ENCODE measurements at places on chromosomes 7 and 10.

GRCh38 chr7:50661345-50662040 lies 96.3 kb upstream of the DDC start:
- DNase-seq, result no peak

- no peak for DNase-seq
Measured at GRCh38 chr7:39588416-39588815, 22.2 kb downstream of the YAE1 start.

- DNase-seq, result no peak
Measured at GRCh38 chr10:63965846-63966245, 444.6 kb downstream of the REEP3 start.

DNA sequence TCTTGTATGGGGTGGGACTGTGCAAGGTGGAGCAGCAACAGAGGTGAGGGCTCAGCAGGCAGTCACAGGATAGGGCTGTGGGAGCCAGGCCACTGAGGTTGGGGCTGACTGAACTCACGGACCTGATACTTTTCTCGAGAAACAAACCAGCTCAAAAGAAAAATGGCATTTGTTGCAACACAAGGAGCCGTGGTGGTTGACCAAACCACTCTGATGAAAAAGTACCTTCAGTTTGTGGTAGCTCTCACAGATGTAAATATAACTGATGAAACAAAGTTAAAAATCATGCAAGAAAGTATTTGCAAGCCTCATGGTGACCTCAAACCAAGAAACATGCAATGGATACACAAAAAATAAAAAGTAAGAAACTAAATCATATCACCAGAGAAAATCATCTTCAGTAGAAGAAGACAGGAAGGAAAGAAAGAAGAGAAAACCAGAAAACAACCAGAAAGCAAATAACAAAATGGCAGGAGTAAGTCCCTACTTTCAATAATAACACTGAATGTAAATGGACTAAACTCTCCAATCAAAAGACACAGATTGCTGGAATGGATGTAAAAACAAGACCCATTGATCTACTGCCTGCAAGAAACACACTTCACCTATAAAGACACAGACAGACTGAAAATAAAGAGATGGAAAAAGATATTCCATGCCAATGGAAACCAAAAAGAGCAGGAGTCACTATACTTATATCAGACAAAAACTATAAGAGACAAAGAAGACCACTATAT lies 48.9 kb upstream of the DUSP5 start:
- no peak for DNase-seq

DNA sequence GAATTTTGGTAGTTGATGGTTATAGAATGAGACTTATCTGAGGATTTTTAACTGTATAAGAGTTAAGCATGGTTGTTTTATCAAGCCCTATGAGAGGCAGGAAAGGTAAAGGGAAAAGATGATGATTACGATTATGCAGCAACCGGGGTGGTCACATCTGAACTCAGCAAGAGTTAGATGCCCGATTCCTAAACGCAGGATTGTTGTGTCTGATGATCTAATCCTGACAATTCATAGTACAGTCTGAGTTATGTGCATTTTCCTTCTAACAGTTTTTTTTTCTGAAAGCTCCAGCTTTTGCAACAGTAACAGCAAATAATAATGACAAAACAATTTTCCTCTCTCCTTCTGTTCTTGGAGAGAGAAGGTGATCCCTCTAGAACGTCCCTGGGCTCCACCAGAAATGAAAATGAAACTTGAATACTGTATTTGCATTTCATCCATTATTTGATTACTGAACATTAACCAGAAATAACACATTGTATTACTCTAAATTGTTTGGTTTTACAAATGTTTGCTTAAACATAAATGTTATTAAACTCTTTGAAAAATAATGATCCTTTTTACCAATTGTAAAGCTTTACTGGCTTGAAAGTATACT lies 176.5 kb upstream of the CCDC6 start:
- DNase-seq, result no peak

DNA sequence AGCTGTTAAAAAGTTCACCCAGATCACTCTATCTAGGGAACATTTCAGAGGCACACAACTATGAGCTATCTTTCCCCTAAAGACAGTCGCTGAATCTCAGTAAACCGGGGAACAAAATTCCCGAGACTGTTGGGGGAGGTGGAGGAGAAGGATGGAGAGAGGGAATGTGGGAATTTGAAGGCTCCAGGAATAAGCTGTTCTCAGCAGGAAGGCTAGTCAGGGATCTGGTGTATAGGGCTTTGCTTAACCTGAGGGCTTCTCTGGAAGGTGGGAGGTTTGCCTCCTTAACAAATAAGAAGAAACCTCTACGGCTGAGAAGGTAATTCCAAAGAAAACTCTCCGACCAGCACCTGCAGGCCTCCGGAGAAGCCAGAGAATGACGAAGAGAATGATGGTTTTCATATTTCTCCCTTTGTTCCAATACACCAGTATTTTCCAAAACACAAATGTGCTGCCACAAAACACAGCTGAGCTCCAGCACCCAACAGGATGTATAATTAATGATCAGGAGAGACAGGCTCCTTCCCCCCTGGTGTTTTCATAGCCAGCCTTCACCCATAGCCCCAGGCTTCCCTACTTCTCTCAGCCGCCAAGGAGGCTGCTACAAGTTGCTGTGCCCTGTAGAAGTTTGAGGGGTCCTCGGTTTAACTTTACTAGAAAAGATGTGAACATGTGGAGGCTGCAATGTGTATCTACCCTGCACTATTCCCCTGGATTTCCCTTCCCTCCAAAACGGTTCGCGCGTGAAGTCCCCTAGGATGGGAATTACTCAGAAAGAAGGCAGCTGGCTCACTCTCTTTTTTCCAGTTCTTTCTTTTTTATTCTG lies 2.0 kb downstream of the KCNMA1 start:
- no peak for DNase-seq

DNA sequence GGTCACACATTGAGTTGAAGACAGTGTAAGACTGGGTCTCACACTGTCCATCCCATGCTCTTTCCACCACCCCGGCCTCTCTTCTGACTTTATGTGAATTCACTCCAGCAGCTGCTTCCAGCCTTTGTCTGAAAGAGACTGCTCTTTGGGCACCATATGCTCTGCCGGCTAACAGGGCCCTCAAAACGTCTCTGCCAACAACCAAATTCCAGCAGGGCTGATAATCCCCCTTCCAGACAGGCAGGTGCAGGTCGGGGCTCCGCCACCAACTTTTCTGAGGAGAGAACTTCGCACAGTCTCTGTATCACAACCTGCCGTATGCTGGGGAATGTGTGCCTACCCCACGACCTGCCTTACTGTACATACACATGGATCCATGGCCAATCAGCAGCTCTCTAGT lies 64.3 kb downstream of the PLXNA4 start:
- DNase-seq, result no peak

DNA sequence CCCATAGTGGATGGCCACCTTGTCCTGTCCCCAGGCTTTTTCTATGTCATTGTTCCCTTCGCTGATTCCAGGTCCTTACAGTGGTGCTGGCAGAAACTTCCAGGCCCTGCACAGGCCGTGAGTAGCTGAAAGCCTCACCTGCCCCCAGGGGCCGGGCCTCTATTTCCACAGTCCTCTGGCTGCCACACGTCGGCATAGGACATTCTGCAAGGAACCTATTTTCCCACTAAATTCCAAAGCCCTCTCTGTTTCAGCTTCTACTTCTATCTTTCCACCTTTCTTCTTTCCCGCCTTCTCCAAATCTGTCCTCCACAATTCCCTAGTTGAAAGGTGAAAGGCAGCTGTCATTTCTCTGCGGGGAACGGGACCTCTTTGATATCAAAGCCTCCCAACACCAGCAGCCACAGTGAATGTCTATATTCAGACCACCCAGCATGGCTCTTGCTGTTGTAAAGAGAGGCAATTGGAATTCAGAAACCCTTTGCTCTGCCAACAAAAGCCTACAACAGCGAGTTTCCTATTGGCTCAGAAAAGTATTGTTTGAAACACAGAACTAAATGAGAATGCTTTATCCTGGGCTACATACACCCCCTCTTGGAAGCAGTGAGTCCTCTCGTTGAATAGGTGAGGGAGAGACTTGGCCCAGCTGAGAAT lies 607.7 kb downstream of the GALNT17 start:
- DNase-seq, result no peak

DNA sequence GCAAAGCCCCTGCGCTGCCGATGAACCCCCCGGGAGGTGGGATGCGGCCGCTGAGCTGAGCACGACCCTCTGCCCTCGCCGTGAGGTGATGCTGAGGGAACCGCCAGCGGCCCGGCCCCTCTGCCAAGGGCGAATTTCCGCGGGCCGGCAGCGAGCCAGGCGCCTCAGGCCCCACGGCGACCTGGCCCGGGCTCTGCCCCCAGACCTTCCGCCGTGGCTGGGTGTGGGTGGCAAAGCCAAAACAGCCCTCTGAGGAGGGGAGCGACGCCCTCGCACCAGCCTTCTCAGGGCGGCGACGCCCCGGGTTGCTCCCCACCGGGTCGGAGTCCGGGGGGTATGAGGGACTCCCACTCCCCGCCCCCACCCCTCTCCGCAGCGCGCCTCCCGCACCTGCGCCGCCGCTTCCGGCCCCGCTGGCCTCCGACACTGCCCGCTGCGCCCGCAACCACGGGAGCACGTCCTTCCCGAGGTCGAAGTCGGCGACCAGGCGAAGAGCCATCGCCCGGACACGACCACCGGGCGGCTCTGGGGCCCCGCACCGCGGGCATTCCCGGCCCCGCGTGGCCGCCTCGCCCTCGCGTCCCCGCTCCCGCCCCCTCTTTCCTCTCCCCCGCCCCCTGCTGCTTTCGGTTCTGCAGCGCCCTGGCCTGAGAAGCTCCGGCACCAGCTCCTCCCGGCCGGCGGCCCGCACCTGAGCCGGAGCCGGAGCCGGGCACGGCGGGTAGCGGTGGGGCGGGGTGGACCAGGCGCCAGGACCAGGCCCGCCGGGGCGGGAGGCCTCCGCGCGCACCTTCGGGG lies at the start of gene GSAP:
TSS of gene GSAP (minus strand) at position 527 of the 798 bp plus-strand sequence. CDS start at position 499, 28 bp downstream.
- DNase-seq, result peak; percentile 18

DNA sequence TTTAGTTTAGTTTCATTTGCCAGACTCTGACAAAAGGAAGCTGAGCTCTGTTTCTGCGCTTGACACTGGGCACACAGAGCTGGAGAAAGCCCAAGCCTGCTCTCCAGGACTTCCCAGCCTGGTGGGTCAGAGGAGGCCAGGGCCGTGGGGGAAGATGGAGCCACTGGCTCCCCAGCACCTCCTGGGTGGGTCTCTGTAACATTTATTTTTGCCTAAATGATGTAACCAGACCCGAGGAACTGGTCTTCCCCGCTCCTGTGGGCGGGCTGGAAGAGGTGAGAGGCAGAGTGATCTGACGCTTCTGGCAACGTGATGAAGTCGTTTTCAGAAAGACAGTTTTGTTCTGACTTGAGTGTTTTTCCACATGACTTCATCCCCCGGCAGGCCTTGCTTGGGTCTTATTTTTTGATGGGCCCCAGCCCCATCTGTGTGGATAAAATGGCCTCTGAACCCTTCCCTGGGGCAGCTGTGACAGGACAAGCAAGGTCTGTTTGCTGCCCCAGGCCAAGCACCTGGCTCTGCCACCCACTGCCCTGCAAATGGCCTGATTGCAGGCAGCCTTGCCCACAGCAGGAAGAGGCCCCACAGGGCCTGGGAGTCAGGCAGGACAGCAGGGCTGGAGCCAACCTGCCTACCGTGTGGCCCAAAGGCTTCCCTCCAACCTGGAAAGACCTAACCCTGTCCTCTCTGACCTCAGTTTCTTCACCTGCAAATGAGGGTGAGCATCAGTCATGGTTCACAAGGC lies 304.9 kb upstream of the ZMIZ1 start:
- DNase-seq, result no peak

GRCh38 chr10:42987575-42987974 lies 89.3 kb upstream of the RET start:
- no peak for DNase-seq

DNA sequence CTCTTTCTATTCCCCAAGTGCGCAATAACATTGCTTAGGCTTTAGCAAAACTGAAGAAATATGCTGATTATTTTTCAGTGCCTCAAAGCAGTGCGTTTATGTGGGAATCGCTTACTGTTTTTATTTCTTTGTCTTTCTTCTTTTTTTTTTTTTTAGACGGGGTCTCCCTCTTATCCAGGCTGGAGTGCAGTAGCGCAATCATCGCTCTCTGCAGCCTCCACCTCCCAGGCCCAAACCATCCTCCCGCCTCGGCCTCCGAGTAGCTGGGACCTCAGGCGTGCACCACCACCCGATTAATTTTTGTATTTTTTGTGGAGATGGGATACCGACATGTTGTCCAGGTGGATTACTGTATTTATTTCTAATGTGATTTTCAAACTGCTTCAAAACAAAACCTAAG lies 1.2 kb downstream of the DENND10 start:
- DNase-seq, result no peak
